ENCODE measurements at places on chromosomes 3 and 15.

GRCh38 chr3:176579711-176580185 lies 617.5 kb downstream of the TBL1XR1 start:
- no peak for DNase-seq

- no peak for DNase-seq
Measured at GRCh38 chr3:34277110-34277509, 478.7 kb downstream of the PDCD6IP start.

DNA sequence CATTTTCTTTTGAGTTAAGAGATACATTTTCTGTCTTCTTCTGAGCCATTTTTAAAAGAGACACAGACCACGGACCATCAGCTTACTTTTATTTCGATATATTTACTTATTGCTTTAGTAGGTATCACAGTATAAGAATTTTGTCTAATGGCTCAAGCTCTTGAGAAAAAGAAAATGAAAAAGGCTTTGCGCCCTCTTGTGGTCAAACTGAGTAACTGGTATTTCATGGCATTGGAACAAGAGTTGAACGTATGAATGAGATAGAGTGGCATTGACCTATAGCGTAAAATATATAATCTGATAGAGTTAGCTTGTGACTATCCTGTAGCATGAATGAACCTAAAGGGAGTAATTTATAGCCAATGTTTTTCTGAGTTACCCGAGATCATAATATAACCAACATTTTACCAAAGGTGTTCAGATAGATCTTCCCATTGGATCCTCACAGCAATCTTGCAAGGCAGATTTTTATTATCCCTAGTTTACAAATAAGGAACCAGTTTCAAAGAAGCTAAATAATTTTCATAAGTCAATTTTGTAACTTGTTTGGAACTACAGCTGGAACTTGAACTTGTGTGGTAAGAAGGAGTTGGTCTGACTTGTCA lies 154.6 kb downstream of the POLR2M start:
- peak; percentile 74 for DNase-seq

- DNase-seq = no peak
Measured at GRCh38 chr15:74175271-74176191, 2.0 kb downstream of the ISLR start.

- no peak for DNase-seq
Measured at GRCh38 chr15:60124460-60125070, 120.5 kb downstream of the FOXB1 start.

GRCh38 chr15:34056911-34057310 lies 17.9 kb upstream of the AVEN start:
- no peak for DNase-seq

DNA sequence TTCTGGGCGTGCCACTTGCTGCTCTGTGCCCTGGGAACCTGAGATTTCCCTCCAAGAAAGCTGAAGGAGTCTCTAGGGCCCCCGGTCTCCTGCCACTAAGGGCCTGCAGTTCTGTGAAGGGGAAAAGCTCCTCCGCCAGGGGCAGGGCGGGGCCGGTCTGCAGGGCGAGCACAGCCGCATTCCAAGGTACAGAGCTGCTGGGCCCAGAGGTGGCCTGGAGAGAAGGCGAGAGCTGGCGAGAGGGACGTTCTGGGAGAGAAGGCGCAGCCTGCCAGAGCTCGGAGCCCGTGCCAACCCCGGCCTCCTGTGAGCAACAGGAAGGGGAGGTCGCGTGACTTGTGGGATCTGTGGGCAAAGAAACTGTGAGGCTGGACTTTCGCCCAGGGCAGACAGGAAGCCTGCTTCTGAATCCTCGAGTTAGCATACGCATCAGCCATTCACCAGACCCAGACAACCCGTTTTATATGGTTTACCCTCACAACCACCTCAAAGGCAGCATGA lies 500.4 kb downstream of the SHQ1 start:
- no peak for DNase-seq

GRCh38 chr3:108879915-108880314 lies 57.3 kb downstream of the TRAT1 start:
- peak; percentile 25 for DNase-seq

DNA sequence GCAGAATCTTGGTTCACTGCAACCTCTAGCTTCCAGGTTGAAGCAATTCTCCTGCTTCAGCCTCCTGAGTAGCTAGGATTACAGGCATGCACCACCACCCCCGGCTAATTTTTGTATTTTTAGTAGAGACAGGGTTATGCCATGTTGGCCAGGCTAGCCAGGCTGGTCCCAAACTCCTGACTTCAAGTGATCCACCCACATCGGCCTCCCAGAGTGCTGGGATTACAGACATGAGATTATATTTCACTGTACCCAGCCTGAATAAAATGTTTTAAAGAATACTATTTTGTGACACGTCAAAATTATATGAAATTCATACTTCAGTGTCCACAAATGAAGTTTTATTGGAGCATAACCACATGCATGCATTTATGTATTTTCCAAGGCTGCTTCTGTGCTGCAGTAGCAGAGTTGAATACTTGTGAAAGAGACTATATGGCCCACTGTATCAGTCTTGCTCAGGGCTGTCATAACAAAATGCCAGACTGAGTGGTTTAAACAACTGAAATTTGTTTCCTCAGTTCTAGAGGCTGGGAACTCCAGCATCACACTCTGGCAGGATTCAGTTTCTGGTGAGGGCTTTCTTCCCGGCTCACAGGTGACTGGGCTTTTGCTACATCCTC lies 77.2 kb downstream of the PRTG start:
- DNase-seq = no peak

DNA sequence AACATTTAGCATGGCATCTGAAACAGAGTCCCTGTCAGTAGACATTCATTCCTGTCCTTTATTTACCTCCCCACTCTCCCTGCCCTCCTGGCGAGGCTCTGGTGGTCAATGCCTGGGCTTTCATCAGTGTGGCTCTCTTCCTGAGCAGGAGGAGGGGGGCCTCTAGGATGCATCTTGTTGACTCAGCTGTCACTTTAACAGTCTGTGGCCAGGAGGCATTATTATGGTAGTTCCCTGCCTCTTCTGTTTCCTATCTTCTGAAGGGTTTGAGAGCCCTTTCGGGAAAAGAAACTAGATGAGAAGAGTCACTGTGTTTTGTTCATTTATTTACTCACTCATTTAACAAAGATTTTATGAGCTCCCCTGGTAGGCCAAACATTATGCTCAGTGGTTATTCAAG lies 2.4 kb upstream of the PPP1R14D start:
- DNase-seq = no peak

DNA sequence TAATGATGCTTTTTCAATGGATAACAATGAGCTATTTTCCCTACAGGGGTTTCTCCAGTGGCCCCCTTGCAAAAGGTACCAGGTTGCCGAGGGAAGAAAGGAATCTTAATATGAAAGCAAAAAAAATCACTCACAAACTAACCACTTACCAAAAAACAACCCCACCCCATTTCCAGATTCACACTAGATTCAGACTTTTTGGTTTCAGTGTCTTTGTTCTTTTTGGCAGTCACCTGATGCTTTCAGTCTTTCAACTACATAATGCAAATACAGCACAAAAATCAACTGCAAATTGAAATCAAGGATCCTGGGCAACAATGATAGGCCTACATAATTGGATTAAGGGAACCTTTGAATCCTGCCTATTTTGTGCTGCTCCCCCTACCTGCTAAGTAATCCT lies 71.1 kb upstream of the RAP2B start:
- no peak for DNase-seq

DNA sequence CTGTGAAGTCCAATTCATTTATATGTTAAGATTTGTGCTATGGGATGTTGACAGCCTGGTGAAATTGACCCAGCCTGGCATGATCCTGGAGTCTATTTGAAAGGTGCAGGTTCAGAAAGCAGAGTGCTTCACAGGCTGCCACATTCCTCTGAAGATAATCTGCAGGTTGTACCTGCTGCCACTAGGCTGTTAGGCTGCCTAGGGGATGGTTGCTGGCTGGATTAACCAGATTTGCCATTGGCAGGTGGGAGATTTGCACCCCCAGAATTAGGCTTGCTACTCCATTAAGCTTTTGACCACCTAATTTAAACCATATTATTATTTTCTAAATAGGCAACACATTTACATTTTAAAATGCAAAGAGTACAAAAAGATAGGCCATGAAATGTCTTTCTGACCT lies 85.8 kb upstream of the RASGRP1 start:
- DNase-seq = no peak

DNA sequence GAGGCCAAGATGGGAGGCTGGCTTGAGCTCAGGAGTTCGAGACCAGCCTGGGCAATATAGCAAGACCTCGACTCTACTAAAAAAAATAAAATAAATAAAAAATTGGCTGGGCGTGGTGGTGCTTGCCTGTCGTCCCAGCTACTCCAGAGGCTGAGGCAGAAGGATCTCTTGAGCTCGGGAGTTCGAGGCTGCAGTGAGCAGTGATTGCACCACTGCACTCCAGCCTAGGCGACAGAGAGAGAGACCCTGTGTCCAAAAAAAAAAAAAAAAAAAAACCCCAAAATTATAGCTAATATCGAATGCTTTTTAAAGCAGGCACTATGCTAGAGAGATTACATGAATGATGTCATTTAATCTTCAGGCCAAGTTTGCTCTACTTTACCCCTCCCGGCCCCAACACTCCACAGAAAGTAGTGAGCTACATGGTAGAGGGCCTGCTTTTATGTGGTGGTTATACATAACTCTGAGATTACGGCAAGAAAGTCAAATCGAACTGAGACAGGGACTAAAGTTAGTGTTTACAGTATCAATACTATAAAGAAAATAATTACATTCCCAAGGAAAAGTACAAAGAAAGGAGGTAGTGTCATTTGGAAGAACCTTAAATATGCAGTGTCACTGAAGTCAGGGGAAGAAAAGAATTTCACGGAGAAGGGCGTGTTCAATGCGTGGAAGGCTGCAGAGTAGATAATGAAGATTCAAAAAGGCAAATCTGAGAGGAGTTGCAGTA lies 1.1 kb downstream of the ADPGK start:
- no peak for DNase-seq

DNA sequence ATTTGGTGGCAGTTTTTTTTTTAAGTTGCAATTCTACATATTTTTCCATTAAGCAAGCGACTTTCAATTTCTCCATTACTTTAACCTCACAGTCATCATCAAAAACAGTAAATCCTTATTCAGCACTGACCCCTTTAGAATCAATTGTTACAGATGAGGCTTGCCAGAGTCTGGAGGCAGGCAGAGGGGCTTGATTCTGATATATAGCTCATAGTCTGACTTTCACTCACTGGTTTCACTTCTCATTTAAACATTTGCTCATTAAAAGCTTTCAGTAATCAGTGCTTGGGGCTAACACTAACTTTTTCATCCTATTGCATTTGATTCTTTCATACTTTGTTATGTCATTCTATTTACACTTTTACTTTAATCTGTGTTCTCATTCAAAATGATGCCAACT lies 88.4 kb downstream of the PYDC2 start:
- no peak for DNase-seq

- DNase-seq = no peak
Measured at GRCh38 chr3:46365737-46366524, 4.8 kb upstream of the CCR5 start.

DNA sequence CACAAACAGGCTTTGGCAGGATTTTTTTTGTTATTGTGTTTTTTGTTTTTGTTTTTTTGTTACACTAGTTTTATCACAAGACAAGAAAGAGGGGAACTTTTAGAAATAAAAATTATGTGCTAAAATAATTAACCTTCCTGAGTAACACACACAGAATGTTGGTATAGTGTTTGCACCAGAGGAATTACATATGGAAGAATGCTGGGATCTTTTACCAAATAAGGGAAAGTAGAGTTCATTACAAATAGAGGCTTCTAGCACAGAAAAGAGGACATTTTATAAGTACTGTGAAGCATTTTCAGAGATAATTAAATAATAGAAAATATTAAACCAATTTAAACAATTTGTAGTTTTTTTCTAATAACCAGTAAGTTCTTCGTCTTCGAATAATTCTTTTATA lies 116.0 kb downstream of the IGF1R start:
- DNase-seq = no peak

- DNase-seq = no peak
Measured at GRCh38 chr3:133832802-133833144, 27.2 kb downstream of the SRPRB start.

- DNase-seq = no peak
Measured at GRCh38 chr15:70416829-70417228, 319.1 kb upstream of the TLE3 start.

- no peak for DNase-seq
Measured at GRCh38 chr3:2921452-2921851, 188.7 kb downstream of the IL5RA start.

DNA sequence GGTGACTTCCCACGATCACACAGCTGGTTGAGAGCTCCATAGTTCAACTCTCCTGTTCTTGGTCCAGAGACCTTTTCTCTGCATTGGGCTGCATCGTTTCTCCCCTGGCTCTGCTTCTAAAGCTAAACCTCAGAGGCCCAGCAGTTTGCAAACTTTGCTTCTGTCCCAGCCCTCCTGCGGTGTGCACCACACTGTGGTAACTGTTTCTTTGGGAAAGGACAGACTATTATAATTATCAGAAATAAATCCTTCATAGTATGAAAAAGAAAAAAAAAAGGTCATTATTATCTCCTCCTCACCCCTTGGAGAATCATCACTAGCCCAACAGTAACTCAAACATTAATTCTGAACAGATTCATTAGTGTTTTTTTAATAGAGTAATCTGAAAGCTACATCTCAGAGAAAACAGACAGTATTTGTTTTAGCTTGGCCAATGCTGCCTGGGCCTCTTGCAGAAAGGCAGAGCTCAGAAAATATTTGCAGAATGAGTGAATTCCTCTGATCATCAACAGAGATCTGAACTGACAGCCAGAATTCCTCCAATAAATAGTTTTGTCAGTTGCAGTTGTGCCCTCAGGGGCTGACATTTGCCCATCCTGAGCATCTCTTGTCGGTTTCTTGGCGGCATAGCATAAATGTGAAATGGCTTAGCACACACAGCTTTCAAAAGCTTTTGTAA lies 52.9 kb downstream of the BFSP2 start:
- no peak for DNase-seq

GRCh38 chr3:36635731-36636130 lies 128.6 kb downstream of the DCLK3 start:
- DNase-seq = no peak

- no peak for DNase-seq
Measured at GRCh38 chr3:182165234-182165633, 453.5 kb downstream of the SOX2 start.

GRCh38 chr3:87501076-87501475 lies 224.7 kb upstream of the POU1F1 start:
- no peak for DNase-seq

DNA sequence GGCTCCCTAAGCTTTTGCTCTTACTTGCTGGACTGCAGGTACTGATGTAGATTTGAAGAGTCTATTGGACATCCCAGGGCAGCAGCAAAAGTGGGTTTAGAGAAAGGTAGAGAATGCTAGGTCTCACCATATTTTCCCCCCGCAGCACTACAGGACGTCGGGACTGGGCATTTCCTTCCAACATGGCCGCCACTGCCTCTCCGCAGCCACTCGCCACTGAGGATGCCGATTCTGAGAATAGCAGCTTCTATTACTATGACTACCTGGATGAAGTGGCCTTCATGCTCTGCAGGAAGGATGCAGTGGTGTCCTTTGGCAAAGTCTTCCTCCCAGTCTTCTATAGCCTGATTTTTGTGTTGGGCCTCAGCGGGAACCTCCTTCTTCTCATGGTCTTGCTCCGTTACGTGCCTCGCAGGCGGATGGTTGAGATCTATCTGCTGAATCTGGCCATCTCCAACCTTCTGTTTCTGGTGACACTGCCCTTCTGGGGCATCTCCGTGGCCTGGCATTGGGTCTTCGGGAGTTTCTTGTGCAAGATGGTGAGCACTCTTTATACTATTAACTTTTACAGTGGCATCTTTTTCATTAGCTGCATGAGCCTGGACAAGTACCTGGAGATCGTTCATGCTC lies 11.2 kb downstream of the CYP8B1 start:
- no peak for DNase-seq

GRCh38 chr15:30991255-30992235 lies at the start of gene MTMR10:
MTMR10 (minus strand) TSS chr15:30991628; CDS start chr15:30991506, 122 bp downstream.
- peak; percentile 82 for DNase-seq

Data from A549 (cell line).